Activated CD8-positive, alpha-beta memory T cell treated with anti-CD3 and anti-CD28 coated beads for 1 hour (primary cell): ENCODE measurements at places on chromosomes 6 and 20.

GRCh38 chr6:33978412-33979150 lies 167.3 kb downstream of the GRM4 start:
- DNase-seq, result no peak

- DNase-seq, result no peak
These were observed 125.9 kb upstream of the PRSS16 start for GRCh38 chr6:27121640-27122039.

- DNase-seq, result no peak
These were observed 212.3 kb upstream of the HEY2 start for GRCh38 chr6:125537090-125537489.

GRCh38 chr20:59182401-59183044 lies 18.9 kb downstream of the ZNF831 start:
- DNase-seq, result no peak

- no peak for DNase-seq
These were observed 6.3 kb downstream of the SCML4 start for GRCh38 chr6:107817784-107818183.

- DNase-seq, result no peak
These were observed 989.7 kb downstream of the EYS start for GRCh38 chr6:64717281-64717680.

DNA sequence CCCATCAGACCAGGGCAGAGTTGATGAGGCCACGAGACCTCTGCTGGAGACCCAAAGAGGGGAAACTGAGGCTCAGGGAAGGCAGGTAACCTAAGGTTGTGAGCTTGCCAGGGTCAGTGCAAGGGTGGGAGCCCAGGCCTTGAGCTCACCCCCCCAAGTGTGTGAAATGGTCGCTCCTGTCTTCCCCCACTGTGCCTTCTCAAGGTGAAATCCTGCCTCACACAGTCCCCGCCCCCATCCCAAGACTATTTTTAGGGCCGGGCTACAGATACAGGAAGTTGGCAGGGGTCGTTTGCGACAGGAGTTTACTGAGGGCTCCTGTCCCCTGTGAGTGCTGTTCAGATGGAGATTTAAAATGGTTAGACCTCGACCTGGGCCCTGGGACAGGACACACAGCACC lies 18.7 kb upstream of the GATA5 start:
- no peak for DNase-seq

DNA sequence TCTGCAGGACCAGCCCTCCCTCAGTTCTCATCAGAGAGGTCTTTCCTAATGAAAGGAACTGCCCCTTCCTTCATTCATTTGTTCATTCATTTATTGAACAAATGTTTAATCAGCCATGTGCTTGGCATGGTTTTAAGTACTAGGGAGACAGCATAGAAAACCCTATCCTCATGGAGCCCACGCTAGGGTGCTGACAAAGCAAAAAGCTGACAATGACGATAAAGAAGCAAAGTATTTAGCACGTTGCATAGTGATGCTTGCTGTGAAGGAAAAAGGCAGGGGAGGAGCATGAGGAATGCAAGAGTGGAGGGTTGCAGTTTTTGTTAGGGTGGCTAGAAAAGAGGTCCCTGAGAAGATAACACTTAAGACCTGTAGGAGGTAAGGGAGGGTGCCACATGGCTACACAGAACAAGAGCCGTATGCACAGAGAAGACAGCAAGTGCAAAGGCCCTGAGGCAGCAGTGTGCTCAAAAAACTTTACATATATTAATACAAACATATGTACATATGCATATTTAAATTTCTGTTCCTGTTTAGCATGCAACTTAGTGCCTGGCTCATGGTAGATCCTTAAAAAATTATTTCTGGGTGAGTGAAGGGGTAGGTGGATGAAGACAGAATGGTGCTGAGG lies 98.9 kb downstream of the EYA2 start:
- DNase-seq, result no peak

- DNase-seq, result no peak
These were observed 45.1 kb downstream of the SRC start for GRCh38 chr20:37390891-37391525.

DNA sequence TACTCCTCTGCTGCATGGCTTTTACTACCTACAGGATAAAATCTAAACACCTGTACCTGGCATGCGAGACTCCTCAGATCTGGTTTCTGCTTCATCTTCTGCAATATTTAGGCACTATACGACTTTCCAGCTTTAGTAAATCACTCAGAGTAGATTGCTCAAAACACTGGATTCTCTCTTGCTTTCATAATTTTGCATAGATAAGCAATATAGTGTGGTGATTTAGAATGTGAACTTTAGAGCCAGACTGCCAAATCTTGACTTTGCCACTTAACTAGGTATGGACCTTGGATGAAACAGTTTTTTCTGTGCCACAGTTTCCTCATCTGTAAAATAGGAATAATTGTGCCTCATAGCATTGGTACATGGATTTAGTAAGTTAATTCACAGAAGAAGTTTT lies 28.9 kb downstream of the CEP57L1 start:
- DNase-seq, result no peak

GRCh38 chr20:33061658-33062028 lies 7.9 kb downstream of the BPIFB3 start:
- no peak for DNase-seq

- DNase-seq, result no peak
These were observed 93.5 kb downstream of the RPS12 start for GRCh38 chr6:132907914-132908313.

DNA sequence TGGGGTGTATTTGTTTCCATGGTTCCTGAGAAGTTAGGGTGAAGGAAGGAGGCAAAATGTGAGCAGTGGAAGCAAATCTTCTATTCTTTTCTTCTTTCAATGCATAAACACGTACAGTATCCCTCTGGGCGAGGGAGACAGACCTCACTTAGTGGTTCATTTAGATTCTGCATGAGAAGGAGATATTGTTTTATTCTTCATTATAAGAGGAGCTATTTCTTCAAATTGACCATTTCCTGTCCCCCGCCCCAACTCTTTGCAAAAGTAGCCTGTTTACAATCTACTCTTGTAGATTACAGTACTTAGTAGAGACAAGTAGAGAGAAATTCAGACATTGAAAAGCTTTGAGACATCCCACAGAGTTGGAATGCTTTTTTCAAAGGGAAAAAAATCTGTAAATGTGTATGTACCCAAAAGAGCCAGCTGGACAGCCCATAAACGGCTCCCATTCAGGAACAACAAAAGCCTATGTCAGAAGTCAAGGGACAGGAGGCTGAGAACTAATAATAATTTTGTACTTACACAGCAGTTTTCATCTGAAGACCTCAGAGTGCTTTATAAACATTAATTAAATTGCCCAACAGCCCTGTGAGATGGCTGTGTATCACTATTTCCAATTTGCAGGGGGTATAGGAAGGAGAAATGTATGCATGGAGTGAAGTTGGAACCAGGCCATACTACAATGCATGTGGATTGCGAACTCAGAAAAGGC lies 23.9 kb downstream of the CD83 start:
- no peak for DNase-seq

DNA sequence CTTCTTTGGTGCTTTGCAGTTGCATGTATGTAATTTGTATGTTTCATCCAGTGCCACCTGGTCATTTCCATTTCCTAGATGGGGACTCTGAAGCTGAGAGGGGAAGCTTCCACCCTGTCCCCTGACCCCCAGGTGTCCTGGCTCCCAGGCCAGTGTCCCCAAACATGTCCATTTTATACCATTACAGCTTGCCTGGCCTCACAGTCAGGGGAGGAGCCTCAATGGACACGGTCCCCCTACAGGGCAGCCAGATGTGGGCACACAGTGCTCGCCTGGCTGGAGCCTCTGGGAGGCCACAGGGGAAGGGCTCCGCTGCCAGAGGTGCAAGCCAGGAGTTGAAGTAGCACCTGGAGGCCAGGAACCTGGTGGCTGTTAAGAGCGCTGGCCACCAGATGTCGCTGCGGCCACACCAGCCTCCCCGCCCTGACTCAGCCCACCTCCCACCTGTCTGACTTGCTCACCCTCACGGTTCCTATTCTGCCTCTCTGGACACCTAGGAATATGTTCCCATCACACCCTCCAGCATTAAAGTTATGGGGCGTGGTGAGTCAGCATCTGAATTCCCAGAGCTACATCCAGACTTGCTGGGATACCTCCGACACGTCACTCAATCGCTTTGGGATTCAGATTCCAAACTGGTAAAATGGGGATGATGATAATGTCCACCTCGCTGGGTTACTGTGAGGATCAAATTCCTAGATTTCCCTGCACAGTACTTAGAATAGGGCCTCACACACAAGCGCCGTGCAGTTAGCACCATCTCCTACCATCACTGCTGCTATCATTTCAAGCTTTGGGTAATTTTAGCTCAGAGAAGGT lies 107.4 kb downstream of the SULF2 start:
- DNase-seq, result peak; percentile 32
